Activated T-helper 17 cell treated with anti-CD3 and anti-CD28 coated beads, Interleukin-2, amount 50 U/mL, for 72 hours (primary cell): ENCODE measurements at places on chromosomes 5 and 9.

GRCh38 chr9:34384368-34385165 lies 7.9 kb upstream of the MYORG start:
- ATAC-seq = no peak

DNA sequence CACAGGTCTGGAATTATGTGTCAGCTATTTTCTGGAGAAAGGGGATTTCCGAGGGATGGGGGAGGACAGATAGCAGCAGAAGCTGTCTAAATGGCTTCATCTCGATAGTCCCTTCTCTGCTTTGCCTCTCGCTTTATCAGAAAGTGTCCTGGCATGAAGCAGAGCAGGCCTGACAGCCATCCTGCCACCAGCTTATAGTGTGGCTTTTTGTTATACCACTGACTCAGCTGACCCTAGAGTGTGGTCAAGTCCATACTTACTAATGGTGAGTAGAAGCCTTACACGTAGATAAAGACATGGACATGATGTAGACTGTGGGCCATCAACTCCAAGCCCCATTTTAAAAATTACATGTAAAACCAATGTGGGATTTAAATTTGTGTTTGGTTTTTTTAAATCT lies 50.0 kb downstream of the RCL1 start:
- peak; percentile 48 for ATAC-seq

GRCh38 chr5:13941468-13941867 lies 3.0 kb downstream of the DNAH5 start:
- ATAC-seq = no peak

GRCh38 chr5:110460837-110461236 lies 265.6 kb downstream of the TMEM232 start:
- ATAC-seq = no peak

DNA sequence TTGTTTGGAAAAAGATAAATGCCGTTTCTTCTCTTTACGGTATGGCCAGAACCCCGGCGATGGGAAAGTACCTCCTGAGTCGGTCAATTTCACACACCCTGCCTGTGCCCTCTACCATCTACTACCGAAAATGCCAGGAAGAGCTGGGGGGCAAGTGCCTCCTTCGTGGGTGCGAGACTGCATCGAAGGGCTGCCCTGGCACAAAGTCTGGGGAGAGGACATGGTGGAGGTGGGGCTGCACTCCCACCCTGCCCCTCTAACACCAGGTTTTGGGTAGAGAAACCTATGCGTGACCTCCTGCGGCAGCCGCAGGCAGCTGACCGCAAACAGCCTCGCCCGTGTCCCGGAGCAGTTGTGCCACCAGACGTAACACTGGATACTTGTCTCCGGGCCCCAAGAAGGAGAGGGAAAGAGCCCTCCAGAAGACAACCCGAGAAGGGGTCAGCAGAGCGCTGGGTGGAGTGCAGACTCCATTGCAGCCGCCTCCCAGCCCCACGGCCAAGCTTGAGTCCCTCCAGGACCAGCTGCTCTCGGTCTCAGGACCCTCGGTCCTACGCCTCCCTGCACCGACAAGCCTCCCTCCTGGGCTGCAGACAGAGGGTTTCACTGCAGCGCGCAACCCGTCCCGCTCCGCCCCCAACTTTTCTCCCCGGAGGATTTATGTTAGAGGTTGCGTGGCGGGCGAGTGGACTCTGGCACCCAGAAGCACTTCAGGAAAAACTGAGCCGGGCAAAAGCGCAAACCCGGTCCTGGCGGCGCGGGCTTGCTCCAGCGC lies 823 bp upstream of the PRDM6 start:
- ATAC-seq = no peak

DNA sequence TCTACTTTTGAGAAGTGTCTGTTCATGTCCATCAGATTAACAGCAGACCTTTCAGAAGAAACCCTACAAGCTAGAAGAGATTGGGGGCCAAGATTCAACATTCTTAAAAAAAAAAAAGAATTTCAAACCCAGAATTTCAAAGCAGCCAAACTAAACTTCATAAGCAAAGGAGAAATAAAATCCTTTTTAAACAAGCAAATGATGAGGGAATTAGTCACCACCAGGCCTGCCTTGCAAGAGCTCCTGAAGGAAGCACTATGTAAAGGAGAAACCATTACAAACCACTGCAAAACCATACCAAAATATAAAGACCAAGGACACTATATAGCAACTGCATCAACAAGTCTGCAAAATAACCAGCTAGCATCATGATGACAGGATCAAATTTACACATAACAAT lies 124.6 kb upstream of the PDE4D start:
- no peak for ATAC-seq

DNA sequence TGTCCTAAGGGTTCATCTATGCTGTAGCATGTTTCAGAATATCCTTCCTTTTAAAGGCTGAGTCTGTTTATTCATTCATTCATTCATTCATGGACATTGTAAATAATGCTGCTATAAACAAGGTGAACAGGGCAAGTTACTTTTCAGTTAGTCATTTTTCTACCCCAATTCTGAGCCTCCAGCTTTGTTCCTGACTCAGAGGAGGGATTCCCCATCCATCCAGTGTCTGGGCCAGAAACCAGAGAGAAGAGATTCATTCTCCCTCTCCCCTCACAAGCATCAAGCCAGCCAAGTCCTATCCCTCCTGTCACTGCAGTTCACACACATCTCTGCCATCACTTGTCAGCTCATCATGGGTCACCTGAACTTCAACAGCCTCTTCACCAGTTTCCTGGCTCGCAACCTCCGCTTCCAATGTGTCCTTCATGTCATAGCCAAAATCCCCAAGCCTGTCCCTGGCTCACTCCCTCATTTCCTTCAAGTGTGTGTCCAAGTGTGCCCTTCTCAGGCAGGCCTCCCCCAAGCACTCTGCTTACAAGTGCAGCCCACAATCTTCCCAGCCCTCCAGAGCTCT lies 203.0 kb downstream of the TTLL11 start:
- ATAC-seq = peak; percentile 34

DNA sequence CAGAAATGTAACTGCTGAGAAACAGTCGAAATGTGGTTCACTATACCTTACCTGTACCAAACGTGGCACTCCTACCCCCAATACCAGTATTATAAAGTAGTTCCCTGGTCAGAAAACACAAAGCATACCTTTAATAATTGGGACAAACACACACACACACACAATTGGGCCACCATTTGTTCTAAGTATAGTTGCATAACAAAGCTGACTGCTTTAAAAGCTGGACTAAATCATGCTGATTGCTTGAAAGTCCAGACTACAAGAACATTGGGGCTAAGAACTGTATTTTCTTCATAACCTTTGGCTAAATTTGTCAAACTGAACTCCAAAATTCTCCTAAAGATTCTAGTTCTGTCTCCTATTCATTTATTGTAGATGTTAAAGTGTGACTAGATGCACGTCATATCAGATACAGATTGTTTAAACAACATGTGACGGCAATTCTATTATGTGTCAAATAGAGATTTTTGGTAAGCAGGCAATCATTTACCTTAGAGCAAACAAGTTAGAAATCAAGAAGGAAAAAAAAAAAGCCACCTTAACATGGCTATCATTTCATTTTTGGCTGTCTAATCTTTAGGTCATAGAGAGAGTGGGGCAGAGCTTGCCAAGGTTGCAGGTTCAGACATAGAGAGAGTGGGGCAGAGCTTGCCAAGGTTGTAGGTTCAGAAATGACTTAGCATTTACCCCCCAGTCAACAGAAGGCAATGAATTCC lies 265.1 kb downstream of the ARL15 start:
- ATAC-seq = no peak

GRCh38 chr5:170573660-170574059 lies 69.8 kb downstream of the KCNIP1 start:
- ATAC-seq = no peak

DNA sequence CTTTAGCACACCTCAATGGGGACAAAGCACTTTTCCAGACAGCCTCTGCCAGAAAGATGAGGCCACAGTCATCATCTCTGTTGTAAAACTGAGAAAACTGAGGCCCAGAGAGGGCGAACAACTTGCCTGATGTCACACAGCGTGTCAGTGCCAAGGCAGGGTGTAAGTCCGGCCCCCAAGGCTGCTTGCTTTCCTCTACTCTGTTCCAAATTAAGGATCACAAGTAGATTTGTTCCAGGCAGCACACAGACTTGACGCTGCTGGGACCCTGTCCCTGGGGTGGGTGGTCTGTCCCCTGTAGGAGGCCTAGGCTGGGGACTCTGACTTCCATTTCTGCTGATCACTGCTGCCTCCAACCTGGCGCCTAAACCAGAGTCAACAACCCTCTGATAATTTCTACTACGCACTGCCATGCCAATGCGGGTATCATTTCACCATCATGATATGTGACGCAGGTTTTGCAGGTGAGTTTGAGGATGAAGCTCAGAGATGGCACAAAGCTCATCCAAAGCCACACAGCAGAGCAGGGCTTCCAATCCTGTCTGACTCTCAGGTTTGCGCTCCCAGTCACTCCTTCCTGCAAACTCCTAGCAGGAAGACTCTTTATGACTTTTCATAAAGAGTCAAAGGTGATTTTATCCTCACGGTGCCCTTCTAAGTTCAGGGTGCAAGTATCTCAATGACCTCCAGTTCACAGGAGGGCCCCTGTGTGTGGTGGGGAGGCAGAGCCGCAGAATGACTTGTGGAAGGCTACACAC lies 13.5 kb upstream of the RALGDS start:
- ATAC-seq = peak; percentile 45

- no peak for ATAC-seq
Observed at GRCh38 chr9:136137321-136138265, 18.9 kb upstream of the TMEM250 start.

GRCh38 chr9:134189145-134189469 lies 24.7 kb upstream of the RNU6ATAC start:
- ATAC-seq = no peak

GRCh38 chr5:39059064-39059463 lies 15.1 kb downstream of the RICTOR start:
- no peak for ATAC-seq

- no peak for ATAC-seq
Observed at GRCh38 chr9:124110307-124110915, 98.8 kb downstream of the LHX2 start.

- ATAC-seq = no peak
Observed at GRCh38 chr5:108101821-108102220, 280.1 kb downstream of the FBXL17 start.

GRCh38 chr5:15013654-15014463 lies 142.3 kb upstream of the ANKH start:
- peak; percentile 52 for ATAC-seq

GRCh38 chr5:178469975-178470759 lies 120.0 kb downstream of the COL23A1 start:
- ATAC-seq = no peak

DNA sequence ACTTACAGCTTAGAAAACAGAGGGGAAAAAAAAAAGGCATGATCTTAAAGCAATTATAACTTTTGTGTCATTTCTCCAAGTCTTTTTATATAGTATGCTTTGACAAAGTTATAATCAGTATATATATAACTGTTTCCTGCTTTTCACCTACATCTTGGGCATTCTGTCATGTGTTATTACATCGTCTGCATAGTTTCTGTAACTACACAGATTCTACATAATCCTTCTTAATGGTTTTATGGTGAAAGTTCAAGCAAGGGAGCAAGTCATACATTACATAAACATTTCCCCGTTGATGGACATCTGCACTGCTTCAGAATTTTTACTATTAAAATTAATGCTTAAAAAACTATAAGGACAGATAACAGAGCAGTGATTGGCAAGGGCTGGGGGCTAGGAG lies 12.1 kb downstream of the FEM1C start:
- ATAC-seq = no peak

GRCh38 chr5:22391956-22392355 lies 461.2 kb downstream of the CDH12 start:
- ATAC-seq = no peak

GRCh38 chr9:89670114-89670513 lies 65.3 kb downstream of the GADD45G start:
- ATAC-seq = no peak

- ATAC-seq = no peak
Observed at GRCh38 chr9:81416476-81417298, 272.7 kb downstream of the TLE1 start.

GRCh38 chr5:95223566-95224258 lies 61.2 kb downstream of the MCTP1 start:
- ATAC-seq = no peak

- ATAC-seq = no peak
Observed at GRCh38 chr5:4735261-4735660, 404.9 kb upstream of the ADAMTS16 start.

- no peak for ATAC-seq
Observed at GRCh38 chr9:32906213-32906612, 95.2 kb downstream of the APTX start.
